ENCODE measurements at places on chromosomes 3 and 15. TPM values are rescaled to one million over a fixed set of nuclear protein-coding genes. Genes with fewer than 3 reads are reported as not detected.

GRCh38 chr3:23550402-23550801 is 255.4 kb upstream of the UBE2E1 start:
- DNase-seq: no peak

DNA sequence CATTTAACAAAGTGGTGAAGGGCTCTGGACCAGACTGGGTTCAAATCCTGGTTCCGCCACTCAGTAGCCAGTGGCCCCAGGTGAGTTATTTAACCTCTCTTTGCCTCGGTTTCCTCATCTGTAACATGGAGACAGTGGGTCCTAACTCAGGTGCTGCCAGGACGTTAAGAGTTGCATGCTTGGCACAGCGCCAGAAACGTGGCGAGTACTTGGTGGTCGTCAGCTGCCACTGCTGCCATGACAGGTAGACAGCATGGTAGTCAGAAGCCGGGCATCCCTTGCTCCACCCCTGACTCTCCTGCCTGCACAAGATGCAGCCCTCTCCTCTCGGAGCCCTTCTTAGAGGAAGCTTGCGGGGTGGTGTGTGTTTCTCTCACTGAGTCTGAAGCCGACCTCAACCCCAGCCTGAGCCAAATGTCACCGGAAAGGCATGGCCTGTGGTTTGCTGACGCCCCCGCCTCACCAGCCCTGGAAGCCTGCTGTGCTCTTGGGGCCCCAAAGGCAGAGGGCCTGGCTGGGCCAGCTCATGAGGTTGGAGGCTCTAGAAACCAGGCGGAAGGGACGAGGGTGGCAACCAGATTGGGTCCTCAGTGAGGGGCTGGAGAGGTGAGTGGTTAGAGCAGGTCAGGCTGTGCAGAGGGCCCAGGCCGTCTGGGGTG is 160.8 kb upstream of the TLE3 start:
- no peak for DNase-seq

The CEP63 gene
- 37.6 TPM for total RNA-seq

The ARHGEF26 gene
- 19.0 TPM for total RNA-seq

- DNase-seq: no peak
These were observed 185.2 kb upstream of the DNAJC19 start for GRCh38 chr3:181174676-181175233.

The LRRN1 gene
- total RNA-seq: 4.7 TPM

The SAMD7 gene
- total RNA-seq: not detected

DNA sequence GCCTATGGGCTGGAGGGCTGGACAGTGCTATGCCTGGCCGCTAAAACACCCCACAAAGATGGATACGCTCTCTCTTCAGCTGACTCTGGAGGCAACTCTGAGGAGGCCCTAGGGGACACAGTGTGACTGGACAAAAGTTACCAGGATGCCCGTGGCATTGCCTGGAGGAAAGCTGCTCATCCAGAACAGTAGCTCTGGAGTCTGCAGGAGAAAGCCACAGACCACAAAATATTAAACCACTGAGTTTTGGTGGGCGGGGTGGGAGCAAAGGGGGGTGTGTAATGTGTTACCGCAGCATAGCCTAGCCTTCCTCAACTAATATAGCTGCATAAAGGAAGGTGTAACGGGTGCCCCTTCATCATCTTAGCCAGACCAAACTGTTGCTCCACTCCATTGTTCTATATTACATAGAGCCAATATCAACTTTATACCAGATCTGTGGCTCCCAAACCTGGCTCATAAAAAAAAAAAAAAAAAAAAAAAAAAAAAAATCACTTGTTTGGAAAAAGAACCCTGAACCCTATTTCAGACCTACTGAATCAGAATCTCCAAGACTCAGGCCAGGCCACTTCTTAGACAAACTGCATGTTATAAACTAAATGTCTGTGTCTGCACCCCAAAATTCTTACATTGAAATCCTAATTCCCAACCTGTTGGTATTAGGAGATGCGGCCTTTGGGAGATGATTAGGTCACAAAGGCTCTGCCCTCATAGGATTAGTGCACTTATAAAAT is 132.6 kb downstream of the TNIK start:
- no peak for DNase-seq

- no peak for DNase-seq
These were observed 392.2 kb downstream of the KCNH8 start for GRCh38 chr3:19540464-19540863.

The CYP8B1 gene
- total RNA-seq: not detected

The ARNT2 gene
- 7.2 TPM for total RNA-seq

The CHRNA7 gene
- 8.3 TPM for total RNA-seq

DNA sequence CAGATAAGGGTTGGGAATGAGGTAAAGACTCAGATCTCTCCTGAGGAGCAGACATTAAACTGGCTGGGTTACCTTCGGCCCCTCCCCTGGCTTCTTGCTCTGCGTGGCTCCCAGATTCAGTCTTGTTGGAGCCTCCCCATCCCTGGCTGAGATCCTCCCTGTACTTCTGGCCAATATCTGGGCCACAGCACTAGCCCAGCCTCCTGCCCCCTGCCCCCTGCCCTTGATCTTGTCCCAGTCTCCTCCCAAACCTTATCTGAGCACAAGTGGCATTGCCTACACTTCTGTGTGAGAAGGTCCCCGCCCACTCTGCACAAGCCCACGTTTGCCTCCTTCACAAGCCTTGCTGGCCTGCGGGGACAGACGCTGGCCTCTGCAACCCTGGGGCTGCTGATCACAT is 16.8 kb downstream of the PLA2G4F start:
- DNase-seq: peak; percentile 38

DNA sequence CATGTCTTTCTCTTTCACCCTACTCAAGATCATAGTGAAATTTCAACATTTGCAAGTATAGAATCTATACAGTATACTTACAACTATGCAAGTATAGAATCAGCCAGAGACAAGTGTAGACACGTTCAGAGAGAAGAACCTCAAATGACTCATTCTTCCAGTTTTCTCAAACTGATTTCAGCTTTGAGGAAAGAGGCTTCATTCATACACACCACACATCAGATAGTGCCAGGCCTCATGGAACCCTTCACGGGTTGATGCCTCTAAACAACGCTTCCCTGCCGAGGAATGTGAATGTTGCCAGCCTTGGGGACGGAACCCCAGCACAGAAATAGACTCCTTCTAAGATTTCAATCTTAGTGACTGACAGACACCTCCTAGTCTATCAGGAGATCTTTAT is 135.7 kb downstream of the FOXP1 start:
- no peak for DNase-seq

Data from ureter (tissue), 1 donor.